Amniotic stem cell (primary cell): ENCODE measurements at places on chromosomes 13 and 19.

- DNase-seq = no peak
These were observed 40.0 kb upstream of the KL start for GRCh38 chr13:32976056-32976805.

GRCh38 chr19:7272856-7273578 is 21.2 kb downstream of the INSR start:
- DNase-seq = no peak

DNA sequence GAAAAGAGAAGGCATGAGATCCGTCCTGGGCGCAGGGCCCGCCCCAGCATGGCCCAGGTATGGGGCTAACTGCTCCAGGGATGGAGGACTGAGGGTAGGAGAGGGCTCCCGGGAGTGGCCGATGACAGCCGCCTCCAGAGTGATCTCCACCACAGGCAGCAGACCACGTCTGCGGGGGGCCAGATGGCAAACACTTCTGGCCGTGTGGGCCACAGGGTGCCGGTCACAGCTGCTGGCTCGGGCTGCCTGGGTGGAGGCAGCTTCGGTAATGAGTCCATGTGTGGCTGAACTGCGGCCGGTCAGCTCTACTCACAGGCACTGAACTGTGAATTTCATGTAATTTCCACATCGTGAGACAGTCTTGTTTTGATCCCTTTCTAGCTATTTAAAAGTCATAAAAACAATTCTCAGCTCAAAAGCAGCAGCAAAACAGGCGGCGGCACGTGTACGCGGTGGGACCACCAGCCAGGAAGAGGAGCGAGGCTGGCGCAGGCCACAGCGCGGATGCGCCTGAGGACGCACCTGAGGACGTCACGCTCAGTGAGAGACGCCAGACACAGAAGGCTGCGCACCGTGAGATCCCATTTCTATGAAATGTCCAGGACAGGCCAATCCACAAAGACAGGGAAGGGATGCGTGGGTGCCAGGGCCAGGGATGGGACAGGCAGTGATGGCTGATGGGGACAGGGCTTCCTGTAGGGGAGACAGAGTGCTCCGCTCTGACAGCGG is 4.0 kb downstream of the LSM7 start:
- no peak for DNase-seq

GRCh38 chr13:74025369-74025768 is 108.8 kb downstream of the KLF12 start:
- no peak for DNase-seq

- DNase-seq = no peak
These were observed 160.0 kb downstream of the RBM26 start for GRCh38 chr13:79245937-79246577.

- DNase-seq = no peak
These were observed 30.9 kb upstream of the CXCL17 start for GRCh38 chr19:42473686-42474085.

- no peak for DNase-seq
These were observed 4.0 kb upstream of the GRIN3B start for GRCh38 chr19:996051-996838.

- DNase-seq = no peak
These were observed 73.8 kb upstream of the FRY start for GRCh38 chr13:31957772-31958171.

- no peak for DNase-seq
These were observed 211.2 kb upstream of the EDNRB start for GRCh38 chr13:78129823-78130222.

- DNase-seq = no peak
These were observed 3.2 kb upstream of the LGALS13 start for GRCh38 chr19:39599116-39599515.

DNA sequence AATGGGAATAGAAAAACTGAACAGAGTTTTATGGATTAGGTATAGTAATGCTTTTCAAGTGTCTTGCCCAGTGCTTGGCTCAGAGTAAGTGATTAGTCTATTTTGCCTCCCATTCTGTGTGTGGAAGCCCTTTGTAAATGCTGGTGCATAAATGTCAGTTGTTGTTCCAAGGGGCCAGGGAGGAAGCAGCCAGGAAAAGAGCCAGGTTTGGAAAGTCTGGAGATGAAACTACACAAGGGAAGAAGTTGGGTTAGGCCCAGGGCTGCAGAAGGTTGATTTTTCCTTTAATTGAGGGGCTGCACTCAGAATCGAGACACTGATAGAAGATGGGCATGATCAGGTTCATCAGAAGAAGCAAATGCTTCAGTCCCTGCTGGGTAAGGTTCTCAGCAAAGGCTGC is 484.0 kb downstream of the OLFM4 start:
- no peak for DNase-seq

DNA sequence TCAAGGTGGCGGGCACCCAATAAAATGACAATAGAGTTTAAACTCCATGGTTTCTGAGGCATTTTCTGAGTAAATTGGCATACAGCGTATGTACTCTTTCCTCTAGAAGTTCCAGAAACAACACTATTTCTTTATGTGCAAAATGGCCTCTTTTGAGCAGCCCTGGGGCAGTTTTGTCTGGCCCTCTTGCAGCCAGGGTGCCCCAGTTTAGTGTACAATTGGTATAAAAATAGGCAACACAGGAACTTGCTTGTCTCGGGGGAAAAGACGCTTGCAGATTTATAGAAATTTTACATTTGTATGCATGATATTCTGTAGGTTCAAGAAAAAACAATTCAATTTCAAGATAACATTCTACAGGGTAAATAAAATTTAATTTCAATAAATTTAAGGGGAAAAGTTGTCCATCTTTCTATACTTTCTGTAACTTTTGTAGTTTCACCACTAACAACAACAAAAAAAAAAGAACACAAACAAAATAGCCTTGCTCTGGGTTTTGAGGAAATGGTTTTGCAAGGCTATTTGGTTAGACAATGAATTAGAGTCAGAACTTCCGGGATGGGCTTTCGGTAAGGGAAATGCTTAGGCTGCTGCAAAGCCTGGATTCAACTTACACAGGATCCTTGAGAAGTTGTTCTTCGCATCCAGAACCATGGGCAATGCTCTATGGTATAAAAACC is 45.3 kb downstream of the LRCH1 start:
- DNase-seq = no peak

GRCh38 chr19:737591-738093 is 13.3 kb upstream of the MISP start:
- no peak for DNase-seq

DNA sequence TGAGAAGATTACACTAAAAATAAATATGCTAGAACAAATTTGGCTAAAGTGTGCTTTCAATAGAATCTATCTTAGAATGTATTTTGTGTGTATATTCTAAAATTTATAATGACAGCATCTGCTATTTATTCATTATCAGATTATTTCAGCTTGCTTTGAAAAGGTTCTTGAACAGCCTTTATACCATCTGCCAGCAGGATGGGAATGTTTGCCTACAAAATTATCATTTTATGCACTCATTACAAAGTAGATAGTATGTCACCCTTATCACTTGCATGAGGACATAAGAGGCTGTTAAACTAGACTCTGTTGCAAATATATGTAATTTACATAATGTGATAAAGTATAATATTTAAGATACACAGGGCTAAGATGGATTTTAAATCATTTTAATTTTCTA is 1286.9 kb upstream of the PCDH20 start:
- DNase-seq = no peak

DNA sequence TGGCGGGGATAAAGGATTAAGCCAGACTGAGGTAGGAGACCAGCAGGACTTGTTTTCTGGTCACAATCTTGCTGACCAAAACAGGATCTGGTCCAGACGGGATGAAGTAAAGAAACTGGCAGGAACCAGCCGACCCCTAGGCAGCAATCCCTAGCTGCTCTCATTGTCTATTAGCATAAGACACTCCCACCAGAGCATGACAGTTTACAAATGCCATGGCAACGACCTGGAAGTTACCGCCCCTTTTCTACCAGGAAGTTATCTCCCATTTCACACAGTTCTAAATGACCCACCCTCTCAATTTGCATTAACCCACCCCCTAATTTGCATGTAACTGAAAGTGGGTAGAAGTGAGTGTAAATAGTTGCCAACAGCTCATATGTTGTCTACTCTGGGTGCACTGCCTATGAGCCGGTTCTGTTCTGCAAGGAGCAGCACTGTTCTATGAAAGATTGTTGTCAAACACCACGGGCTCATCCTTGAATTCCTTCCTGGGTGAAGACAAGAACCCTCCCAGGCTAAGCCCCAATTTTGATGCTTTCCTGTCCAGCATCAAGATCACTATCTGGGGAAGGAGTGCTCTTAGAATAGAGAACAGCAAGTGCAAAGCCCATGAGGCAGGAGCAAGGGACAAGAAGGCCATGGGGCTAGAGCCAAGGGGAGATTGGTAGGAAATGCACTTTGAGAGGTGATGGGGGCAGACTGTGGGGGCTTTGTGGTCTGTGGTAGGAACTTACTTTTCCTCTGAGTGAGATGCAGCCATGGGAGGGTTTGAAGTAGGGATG is 13.9 kb upstream of the FBXO27 start:
- DNase-seq = no peak

DNA sequence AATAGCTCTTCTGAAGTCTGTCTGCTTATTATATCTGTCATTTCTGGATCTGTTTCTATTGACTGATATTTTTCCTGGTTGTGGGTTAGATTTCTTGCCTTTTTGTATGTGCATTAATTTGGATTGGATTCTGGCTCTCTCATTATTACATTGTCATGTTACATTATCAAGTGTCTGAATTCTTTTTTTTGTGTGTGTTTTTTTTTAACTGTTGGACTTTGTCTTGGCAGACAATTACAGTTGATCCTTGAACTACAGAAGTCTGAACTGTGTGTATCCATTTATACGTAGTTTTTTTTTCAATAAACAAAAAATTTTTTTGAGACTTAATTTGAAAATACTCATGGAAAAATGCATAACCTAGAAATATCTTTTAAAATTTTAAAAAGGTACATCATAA is 22.5 kb downstream of the RFC3 start:
- no peak for DNase-seq

DNA sequence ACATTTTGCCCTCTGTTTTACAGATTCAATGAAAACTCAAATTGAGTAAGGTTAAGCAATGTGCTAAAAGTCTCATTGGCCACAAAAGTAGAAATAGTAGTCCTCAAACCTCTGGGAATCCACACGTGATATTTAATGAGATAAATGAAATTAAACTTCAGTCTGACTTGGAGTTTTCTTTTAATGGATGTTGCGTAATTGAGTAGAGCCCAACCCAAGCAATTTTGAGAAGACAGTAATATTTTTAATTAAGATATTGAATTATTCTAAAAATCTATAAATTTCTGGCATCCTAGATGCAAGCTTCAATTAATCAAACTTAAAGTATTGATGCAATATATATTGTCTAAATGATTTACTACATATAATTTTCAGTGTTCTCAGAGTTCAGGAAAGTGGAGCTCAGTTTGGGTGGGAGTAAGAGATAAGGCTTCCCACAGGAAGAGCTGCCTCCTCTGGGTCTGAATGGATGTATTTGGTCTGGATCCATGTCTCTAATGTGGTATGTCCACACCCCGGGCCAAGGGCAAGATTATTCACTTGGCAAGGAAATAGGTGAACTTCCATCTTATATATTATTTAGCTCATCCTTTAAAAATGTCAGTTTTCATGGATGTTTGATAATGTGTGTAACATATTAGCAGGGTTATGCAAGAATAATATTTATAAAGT is 6.9 kb downstream of the MBNL2 start:
- no peak for DNase-seq
